Upper lobe of left lung (tissue), 6 donors: ENCODE measurements at places on chromosomes 2 and 18. TPM values are rescaled to one million over a fixed set of nuclear protein-coding genes. Genes with fewer than 3 reads are reported as not detected.

GRCh38 chr2:120831891-120832290, 96.2 kb downstream of the GLI2 start:
- no peaks in the 10 kb centered on the region for H3K27me3 ChIP-seq
- no peaks in the 10 kb centered on the region for H3K4me1 ChIP-seq

Gene KCNIP3
- 2.3 TPM for total RNA-seq

Gene CDH20
- total RNA-seq = 0.07 TPM

Gene PRSS56
- total RNA-seq = not detected

- no peaks in the 10 kb centered on the region for H3K4me1 ChIP-seq
- no peaks in the 10 kb centered on the region for H3K36me3 ChIP-seq
- no peaks in the 10 kb centered on the region for H3K27me3 ChIP-seq
- H3K27ac ChIP-seq = no peak overlapping the region
- no peak for DNase-seq
Measured at GRCh38 chr18:33099626-33100025, 326.8 kb upstream of the KLHL14 start.

Gene RAX
- total RNA-seq = not detected

- H3K36me3 ChIP-seq = no peaks in the 10 kb centered on the region
- no peaks in the 10 kb centered on the region for H3K27me3 ChIP-seq
- H3K27ac ChIP-seq = no peak overlapping the region
- no peaks in the 10 kb centered on the region for H3K4me1 ChIP-seq
Measured at GRCh38 chr2:79327460-79327859, 167.9 kb upstream of the REG3A start.

- H3K4me3 ChIP-seq = no peak overlapping the region
- no peaks in the 10 kb centered on the region for H3K27me3 ChIP-seq
- no peak for DNase-seq
- H3K4me1 ChIP-seq = no peaks in the 10 kb centered on the region
Measured at GRCh38 chr2:125679903-125680302, 976.1 kb upstream of the GYPC start.

Gene AOX1
- total RNA-seq = 26.2 TPM

Gene IL1RN
- total RNA-seq = 4.2 TPM

GRCh38 chr2:24121469-24121868, 1.7 kb downstream of the PFN4 start:
- H3K36me3 ChIP-seq = no peaks in the 10 kb centered on the region
- H3K4me1 ChIP-seq = peaks cover 13% of the 10 kb centered on the region

GRCh38 chr2:142825861-142826260, 51.6 kb upstream of the KYNU start:
- H3K27me3 ChIP-seq = no peaks in the 10 kb centered on the region
- no peaks in the 10 kb centered on the region for H3K4me1 ChIP-seq
- no peak overlapping the region for H3K27ac ChIP-seq

Gene UGT1A3
- total RNA-seq = not detected

GRCh38 chr2:210730672-210731071, 174.3 kb downstream of the CPS1 start:
- no peaks in the 10 kb centered on the region for H3K27me3 ChIP-seq
- H3K4me3 ChIP-seq = no peak overlapping the region
- no peaks in the 10 kb centered on the region for H3K4me1 ChIP-seq
- H3K27ac ChIP-seq = no peak overlapping the region
- no peak for DNase-seq

DNA sequence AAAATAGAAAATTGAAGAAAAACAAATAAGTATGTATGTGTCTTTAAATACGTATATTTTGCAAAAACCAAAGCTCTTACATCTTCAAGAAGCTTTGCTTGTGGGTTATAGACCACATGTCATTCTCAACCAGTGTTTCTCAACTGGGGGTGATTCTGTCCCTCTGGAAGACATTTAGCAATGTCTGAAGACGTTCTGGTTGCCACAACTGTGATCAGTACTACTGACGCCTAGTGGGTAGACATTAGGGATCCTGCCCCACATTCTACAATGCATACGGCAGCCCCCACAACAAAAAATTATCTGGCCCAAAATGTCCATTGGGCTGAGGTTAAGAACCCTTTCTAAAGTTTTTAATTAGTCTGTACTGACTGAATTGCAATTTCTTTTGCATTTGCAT, 48.4 kb downstream of the UNC50 start:
- H3K36me3 ChIP-seq = no peaks in the 10 kb centered on the region
- H3K4me1 ChIP-seq = no peaks in the 10 kb centered on the region
- DNase-seq = peak; percentile 31
- H3K27me3 ChIP-seq = no peaks in the 10 kb centered on the region

GRCh38 chr2:100563407-100564247, 834 bp downstream of the PDCL3 start:
- H3K4me3 ChIP-seq = peak overlapping the region; percentile 79
- H3K36me3 ChIP-seq = peaks cover 22% of the 10 kb centered on the region
- peaks cover 28% of the 10 kb centered on the region for H3K4me1 ChIP-seq
- H3K27ac ChIP-seq = peak overlapping the region; percentile 94
- no peaks in the 10 kb centered on the region for H3K27me3 ChIP-seq

Gene TBC1D8
- 21.0 TPM for total RNA-seq

Gene ALK
- 0.20 TPM for total RNA-seq

Gene HDAC4
- total RNA-seq = 49.9 TPM

Gene STK36
- 38.3 TPM for total RNA-seq

- H3K27ac ChIP-seq = no peak overlapping the region
- DNase-seq = no peak
- H3K4me3 ChIP-seq = no peak overlapping the region
Measured at GRCh38 chr18:47899107-47899840, 31.2 kb downstream of the SMAD2 start.

Gene EVX2
- not detected for total RNA-seq

GRCh38 chr2:185502351-185502750, 236.3 kb upstream of the FSIP2 start:
- no peaks in the 10 kb centered on the region for H3K27me3 ChIP-seq
- H3K4me3 ChIP-seq = no peak overlapping the region
- H3K4me1 ChIP-seq = no peaks in the 10 kb centered on the region
- DNase-seq = no peak

- no peaks in the 10 kb centered on the region for H3K4me1 ChIP-seq
- no peak for DNase-seq
- H3K4me3 ChIP-seq = no peak overlapping the region
- H3K27me3 ChIP-seq = no peaks in the 10 kb centered on the region
Measured at GRCh38 chr18:45557287-45557686, 58.0 kb upstream of the SLC14A2 start.

Gene FHOD3
- 1.8 TPM for total RNA-seq

- H3K27ac ChIP-seq = no peak overlapping the region
- no peak for DNase-seq
- no peaks in the 10 kb centered on the region for H3K4me1 ChIP-seq
- H3K36me3 ChIP-seq = no peaks in the 10 kb centered on the region
- H3K4me3 ChIP-seq = no peak overlapping the region
Measured at GRCh38 chr2:162215162-162215561, 28.1 kb downstream of the FAP start.

- H3K4me1 ChIP-seq = no peaks in the 10 kb centered on the region
- no peak for DNase-seq
- no peaks in the 10 kb centered on the region for H3K36me3 ChIP-seq
- no peak overlapping the region for H3K27ac ChIP-seq
Measured at GRCh38 chr2:238527565-238527964, 100.8 kb downstream of the ASB1 start.

Gene SERPINB2
- 0.49 TPM for total RNA-seq

GRCh38 chr2:46067501-46068305, 229.5 kb upstream of the EPAS1 start:
- no peaks in the 10 kb centered on the region for H3K36me3 ChIP-seq
- H3K4me3 ChIP-seq = no peak overlapping the region
- DNase-seq = no peak
- H3K27me3 ChIP-seq = no peaks in the 10 kb centered on the region

- DNase-seq = no peak
- no peaks in the 10 kb centered on the region for H3K27me3 ChIP-seq
- peaks cover 16% of the 10 kb centered on the region for H3K4me1 ChIP-seq
- no peaks in the 10 kb centered on the region for H3K36me3 ChIP-seq
Measured at GRCh38 chr18:3037423-3037915, 24.5 kb upstream of the LPIN2 start.

DNA sequence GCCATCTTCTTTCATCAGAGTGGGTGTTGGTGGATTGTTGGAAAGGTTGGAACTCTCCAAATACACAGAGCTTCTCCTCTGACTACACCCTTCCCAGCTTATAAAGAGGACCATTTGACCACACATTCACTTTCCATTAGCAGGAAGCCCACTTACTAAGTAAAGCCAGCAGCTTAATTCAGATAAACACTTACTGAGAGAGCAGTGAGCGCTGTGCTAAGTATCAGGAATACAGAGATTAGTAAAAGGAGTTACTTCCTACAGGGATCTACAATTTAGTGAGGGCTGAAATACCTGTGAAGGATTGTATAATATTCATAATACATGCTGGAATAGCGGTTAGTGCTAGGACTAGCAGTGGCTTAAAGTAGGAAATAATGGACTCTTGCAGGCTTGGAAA, 343.0 kb downstream of the NYAP2 start:
- H3K36me3 ChIP-seq = no peaks in the 10 kb centered on the region

DNA sequence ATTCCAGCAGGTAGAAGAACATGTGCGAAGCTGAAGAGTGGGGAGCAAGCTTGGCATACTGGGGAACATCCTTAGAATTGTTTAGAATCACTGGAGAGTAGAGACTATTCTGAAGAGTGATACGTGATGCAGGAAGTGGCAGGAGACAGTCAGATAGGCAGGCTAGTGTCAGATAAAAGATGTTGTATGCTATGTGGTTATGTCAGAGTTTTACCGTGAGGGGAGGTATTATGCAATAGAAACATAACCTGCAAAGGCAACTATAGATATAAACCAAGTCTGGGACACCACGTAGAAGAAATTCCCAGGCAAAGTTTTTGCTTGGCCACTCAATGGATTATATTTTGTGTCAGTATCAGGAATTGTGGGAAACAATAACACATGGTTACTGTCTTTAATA, 62.0 kb upstream of the ZSWIM2 start:
- H3K27ac ChIP-seq = peak overlapping the region; percentile 53
- DNase-seq = no peak
- no peaks in the 10 kb centered on the region for H3K27me3 ChIP-seq
- H3K4me1 ChIP-seq = no peaks in the 10 kb centered on the region

- no peak overlapping the region for H3K4me3 ChIP-seq
- no peak overlapping the region for H3K27ac ChIP-seq
- no peaks in the 10 kb centered on the region for H3K27me3 ChIP-seq
- peaks cover 33% of the 10 kb centered on the region for H3K4me1 ChIP-seq
Measured at GRCh38 chr2:86186431-86186830, 8.8 kb downstream of the IMMT start.

DNA sequence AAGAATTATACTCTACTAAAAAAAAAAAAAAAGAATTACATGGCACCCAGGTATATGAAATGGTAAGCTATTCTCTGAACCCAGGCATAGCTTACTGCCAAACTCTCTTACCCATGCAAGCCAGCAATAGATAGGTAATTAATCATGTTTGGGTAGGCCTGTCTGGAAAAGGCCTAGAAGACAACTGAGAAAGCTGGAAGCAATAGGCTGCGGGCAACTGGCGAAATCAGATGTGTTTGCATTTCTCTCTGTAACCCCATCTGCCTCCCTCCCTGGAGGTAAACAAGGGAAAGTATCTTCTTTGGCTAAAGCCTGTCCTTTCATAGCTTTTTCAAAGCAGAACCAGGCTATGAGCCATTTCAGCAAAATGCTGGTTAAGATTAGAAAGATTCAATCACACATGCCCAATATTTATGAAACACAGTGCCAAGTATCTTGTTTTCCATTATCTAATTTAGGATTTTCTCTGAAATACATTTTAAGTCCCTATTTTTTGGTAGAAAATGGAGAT, 934.8 kb upstream of the DDX18 start:
- no peaks in the 10 kb centered on the region for H3K4me1 ChIP-seq
- H3K36me3 ChIP-seq = no peaks in the 10 kb centered on the region
- H3K27me3 ChIP-seq = no peaks in the 10 kb centered on the region
- H3K4me3 ChIP-seq = no peak overlapping the region

GRCh38 chr18:3875376-3875775, 425.4 kb downstream of the TGIF1 start:
- no peak overlapping the region for H3K27ac ChIP-seq
- no peak overlapping the region for H3K4me3 ChIP-seq
- peaks cover 4% of the 10 kb centered on the region for H3K4me1 ChIP-seq
- DNase-seq = no peak
- no peaks in the 10 kb centered on the region for H3K27me3 ChIP-seq

Gene PIEZO2
- 37.7 TPM for total RNA-seq

DNA sequence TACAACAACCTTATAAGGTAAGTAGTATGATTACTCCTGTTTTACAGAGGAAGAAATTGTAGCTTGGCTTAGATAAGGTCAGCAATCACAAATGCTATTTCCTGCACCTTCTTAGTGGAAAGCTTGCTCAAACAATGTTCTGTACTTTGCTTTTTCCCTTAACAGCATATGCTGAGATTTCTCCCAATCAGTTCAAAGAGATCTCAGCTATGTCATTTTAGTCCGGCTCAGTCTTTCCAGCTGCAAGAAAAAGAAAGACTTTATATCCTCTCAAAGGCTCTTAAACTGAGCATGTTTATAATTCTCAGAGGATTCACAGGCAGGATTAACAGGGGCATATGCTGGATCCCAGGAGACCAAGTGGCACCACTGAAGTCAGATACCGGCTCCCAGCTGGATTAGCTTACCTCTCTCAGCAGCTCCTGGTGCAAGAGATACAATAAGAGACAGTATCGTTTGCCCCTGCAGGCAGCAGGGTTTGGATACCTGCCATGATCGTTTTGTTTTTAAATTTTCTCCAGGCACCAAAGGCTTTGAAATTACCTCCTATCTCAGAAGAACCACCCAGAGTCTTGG, 29.5 kb downstream of the KIAA2012 start:
- no peak overlapping the region for H3K4me3 ChIP-seq
- H3K4me1 ChIP-seq = no peaks in the 10 kb centered on the region
- no peaks in the 10 kb centered on the region for H3K36me3 ChIP-seq
- DNase-seq = no peak

Gene CEP68
- 13.9 TPM for total RNA-seq

DNA sequence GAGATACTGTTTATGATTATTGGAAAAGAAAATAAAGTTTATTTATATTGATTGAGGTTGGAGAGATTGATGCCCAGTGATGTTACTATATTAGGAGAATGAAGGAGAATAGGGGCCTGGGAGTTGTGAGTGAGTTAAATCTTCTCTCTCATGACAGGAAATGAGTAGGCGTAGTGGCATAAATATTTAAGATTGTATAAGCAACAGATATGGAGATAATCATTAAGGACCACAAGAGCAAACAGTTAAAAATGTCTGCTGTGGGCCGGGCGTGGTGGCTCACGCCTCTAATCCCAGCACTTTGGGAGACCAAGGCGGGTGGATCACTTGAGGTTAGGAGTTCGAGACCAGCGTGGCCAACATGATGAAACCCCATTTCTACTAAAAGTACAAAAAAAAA, 62.7 kb downstream of the PTRHD1 start:
- no peak overlapping the region for H3K4me3 ChIP-seq
- H3K36me3 ChIP-seq = peaks cover 14% of the 10 kb centered on the region
- H3K4me1 ChIP-seq = no peaks in the 10 kb centered on the region
- H3K27ac ChIP-seq = no peak overlapping the region
- H3K27me3 ChIP-seq = no peaks in the 10 kb centered on the region
- DNase-seq = no peak

Gene EVA1A
- 30.4 TPM for total RNA-seq

DNA sequence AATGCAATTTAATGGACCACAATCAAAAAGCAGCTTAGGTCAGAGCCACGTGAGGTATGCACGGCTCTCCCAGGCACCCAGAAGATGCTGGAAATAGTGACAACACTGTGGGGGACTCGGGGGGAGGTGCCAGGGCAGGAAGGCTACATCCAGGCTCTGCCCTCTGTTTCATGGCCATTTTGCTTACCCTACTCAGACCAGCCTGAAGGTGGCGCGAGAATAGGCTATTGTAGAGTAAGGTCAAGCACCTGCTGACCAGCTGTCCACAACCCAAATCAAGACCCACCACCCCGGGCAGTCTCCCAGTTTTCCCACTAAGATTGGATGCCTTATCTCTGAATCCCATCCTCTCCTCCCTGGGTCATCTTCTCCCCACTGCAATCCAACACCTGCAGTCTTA, 115.7 kb downstream of the VIT start:
- H3K27ac ChIP-seq = no peak overlapping the region
- no peak overlapping the region for H3K4me3 ChIP-seq
- H3K36me3 ChIP-seq = no peaks in the 10 kb centered on the region
- H3K27me3 ChIP-seq = no peaks in the 10 kb centered on the region

Gene AQP12B
- not detected for total RNA-seq
